Activated CD4-positive, alpha-beta memory T cell treated with anti-CD3 and anti-CD28 coated beads, Interleukin-2, amount 10 ng/mL, durations not matched to agents 7 days and 5 days (primary cell): ENCODE measurements at places on chromosomes 6 and 20. TPM values are rescaled to one million over a fixed set of nuclear protein-coding genes. Genes with fewer than 3 reads are reported as not detected.

Gene ZNF831
- 12.1 TPM for total RNA-seq

DNA sequence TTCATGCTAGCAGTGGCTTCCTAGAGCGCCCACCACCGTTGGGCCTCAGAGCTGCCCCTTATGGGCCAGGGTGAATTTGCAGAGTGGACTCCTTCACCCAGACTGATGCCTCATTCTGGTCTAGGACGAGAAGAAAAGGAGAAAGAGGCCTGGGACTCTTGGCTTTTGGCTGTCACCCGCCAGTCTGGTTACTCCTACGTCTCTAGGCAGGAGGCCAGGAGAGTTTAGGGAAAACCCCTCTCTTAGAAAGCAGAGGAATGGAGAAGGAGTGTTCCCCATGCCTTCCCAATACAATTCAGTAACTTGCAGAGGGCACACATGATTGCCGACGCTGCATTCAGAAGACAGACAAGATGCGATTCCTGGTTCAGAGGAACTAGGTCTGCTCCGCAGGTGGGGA is 70.1 kb downstream of the CDC5L start:
- H3K36me3 ChIP-seq = no peaks in the 10 kb centered on the region
- H3K4me1 ChIP-seq = peaks cover 10% of the 10 kb centered on the region
- peaks cover 6% of the 10 kb centered on the region for H3K27me3 ChIP-seq
- no peak for DNase-seq

Gene ID1
- total RNA-seq = 0.48 TPM

- peaks cover 11% of the 10 kb centered on the region for H3K36me3 ChIP-seq
- H3K4me1 ChIP-seq = peaks cover 4% of the 10 kb centered on the region
- no peak for DNase-seq
- H3K4me3 ChIP-seq = no peak overlapping the region
- H3K27ac ChIP-seq = no peak overlapping the region
Observed at GRCh38 chr6:116120430-116120829, 5.5 kb downstream of the COL10A1 start.

- H3K27me3 ChIP-seq = peaks cover 3% of the 10 kb centered on the region
- no peak overlapping the region for H3K4me3 ChIP-seq
- no peak overlapping the region for H3K27ac ChIP-seq
- no peaks in the 10 kb centered on the region for H3K4me1 ChIP-seq
Observed at GRCh38 chr20:57894522-57894921, 184.7 kb upstream of the PMEPA1 start.

GRCh38 chr6:36599791-36600209 is 5.6 kb downstream of the SRSF3 start:
- H3K27me3 ChIP-seq = no peaks in the 10 kb centered on the region
- H3K36me3 ChIP-seq = peaks cover 100% of the 10 kb centered on the region
- peak overlapping the region; percentile 91 for H3K4me3 ChIP-seq
- peak; percentile 83 for DNase-seq
- peak overlapping the region; percentile 78 for H3K27ac ChIP-seq

GRCh38 chr20:55488593-55488992 is 516.7 kb downstream of the CBLN4 start:
- DNase-seq = no peak
- H3K36me3 ChIP-seq = no peaks in the 10 kb centered on the region
- H3K27me3 ChIP-seq = no peaks in the 10 kb centered on the region
- H3K27ac ChIP-seq = no peak overlapping the region
- no peak overlapping the region for H3K4me3 ChIP-seq

DNA sequence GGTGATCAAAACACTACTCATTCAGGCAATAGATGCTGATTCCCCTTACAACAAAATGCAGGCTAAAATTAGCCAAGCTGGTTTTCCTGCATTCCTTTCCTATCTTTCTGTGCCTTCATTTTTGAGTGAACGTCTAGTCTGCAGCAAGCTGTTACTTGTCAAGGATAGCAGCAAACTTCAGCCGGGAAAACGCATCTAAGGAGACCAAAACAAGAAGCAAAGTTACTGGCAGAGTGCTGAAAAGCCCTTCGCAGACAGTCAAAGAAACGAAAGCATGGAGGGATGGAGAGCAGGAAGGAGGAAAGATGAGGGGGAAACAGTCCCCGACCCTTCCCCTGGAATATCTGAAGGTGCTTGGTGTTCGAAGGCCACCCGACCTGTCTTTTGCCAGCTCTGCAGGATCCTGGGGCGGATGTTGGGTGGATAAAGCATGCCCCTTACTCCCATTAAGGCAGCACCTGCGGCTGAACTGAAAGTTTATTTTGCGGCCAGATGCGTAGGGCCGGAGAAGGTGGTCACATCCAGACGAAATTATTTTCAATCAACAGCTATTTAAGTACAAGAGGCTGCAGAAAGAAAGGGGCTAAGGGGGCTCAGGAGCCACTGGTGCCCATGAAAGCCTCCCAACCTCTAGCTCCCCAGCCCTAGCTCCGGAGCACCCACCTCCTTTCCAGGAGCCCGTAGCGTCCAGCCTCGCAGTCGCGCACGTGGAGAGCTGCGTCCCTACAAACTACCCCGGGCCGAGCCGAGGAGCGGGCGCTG is 538 bp downstream of the FERMT1 start:
- H3K4me3 ChIP-seq = no peak overlapping the region
- H3K4me1 ChIP-seq = peaks cover 7% of the 10 kb centered on the region

GRCh38 chr6:150813993-150814359 is 51.5 kb upstream of the MTHFD1L start:
- no peak for DNase-seq
- H3K36me3 ChIP-seq = no peaks in the 10 kb centered on the region
- no peak overlapping the region for H3K4me3 ChIP-seq
- H3K4me1 ChIP-seq = peaks cover 23% of the 10 kb centered on the region

DNA sequence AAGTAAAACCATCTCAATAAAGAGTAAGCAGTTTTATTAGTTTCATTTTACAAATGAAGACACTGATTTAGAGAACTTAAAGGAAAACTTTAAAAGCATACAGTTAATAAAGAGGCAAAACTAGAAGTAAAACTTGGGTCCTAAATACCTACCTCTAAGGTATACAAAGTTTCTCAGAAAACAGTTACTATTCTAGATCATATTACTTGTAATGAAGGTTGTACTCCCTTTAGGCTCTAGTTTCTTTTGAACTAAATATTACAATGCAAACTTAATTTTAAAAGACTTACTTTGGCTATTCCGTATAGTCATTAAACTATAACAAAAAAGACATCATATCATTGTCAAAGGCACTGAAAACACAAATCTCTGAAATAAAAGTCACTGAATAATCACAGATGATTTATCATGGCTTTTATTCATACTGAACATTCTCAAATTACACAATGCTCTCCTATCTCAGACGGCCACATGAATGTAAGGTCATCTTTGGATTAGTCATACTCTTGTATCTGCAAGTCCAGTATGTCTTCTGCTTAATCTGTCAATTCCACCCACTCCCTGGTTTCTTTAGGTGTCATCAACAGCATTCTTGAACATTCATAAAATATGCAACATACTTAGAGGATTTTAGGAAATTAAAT is 361.6 kb upstream of the RUNX2 start:
- H3K27ac ChIP-seq = no peak overlapping the region
- H3K4me1 ChIP-seq = peaks cover 2% of the 10 kb centered on the region
- no peaks in the 10 kb centered on the region for H3K27me3 ChIP-seq
- H3K4me3 ChIP-seq = no peak overlapping the region

GRCh38 chr6:156181506-156181905 is 595.7 kb upstream of the ARID1B start:
- no peaks in the 10 kb centered on the region for H3K36me3 ChIP-seq
- H3K27ac ChIP-seq = no peak overlapping the region
- peaks cover 5% of the 10 kb centered on the region for H3K4me1 ChIP-seq
- DNase-seq = no peak
- H3K4me3 ChIP-seq = no peak overlapping the region

GRCh38 chr6:53461696-53462095 is 83.2 kb downstream of the GCLC start:
- no peak overlapping the region for H3K4me3 ChIP-seq
- no peak for DNase-seq
- H3K27me3 ChIP-seq = peaks cover 7% of the 10 kb centered on the region
- no peak overlapping the region for H3K27ac ChIP-seq

GRCh38 chr6:135179920-135180541 is 1.1 kb upstream of the MYB start:
- no peaks in the 10 kb centered on the region for H3K27me3 ChIP-seq
- DNase-seq = no peak
- H3K36me3 ChIP-seq = peaks cover 5% of the 10 kb centered on the region
- peaks cover 28% of the 10 kb centered on the region for H3K4me1 ChIP-seq
- peak overlapping the region; percentile 81 for H3K4me3 ChIP-seq

GRCh38 chr6:35808688-35809087 is 3.5 kb downstream of the LHFPL5 start:
- no peak for DNase-seq
- no peak overlapping the region for H3K27ac ChIP-seq
- peaks cover 8% of the 10 kb centered on the region for H3K4me1 ChIP-seq
- no peak overlapping the region for H3K4me3 ChIP-seq

GRCh38 chr20:33657704-33658095 is 4.4 kb upstream of the C20orf144 start:
- H3K36me3 ChIP-seq = peaks cover 4% of the 10 kb centered on the region
- H3K27ac ChIP-seq = no peak overlapping the region
- no peaks in the 10 kb centered on the region for H3K27me3 ChIP-seq
- peaks cover 19% of the 10 kb centered on the region for H3K4me1 ChIP-seq
- H3K4me3 ChIP-seq = no peak overlapping the region

- DNase-seq = no peak
- H3K36me3 ChIP-seq = no peaks in the 10 kb centered on the region
- no peaks in the 10 kb centered on the region for H3K27me3 ChIP-seq
- no peak overlapping the region for H3K4me3 ChIP-seq
Observed at GRCh38 chr6:23533944-23534343, 592.1 kb upstream of the NRSN1 start.
